ENCODE measurements at places on chromosomes 6 and 20. TPM values are rescaled to one million over a fixed set of nuclear protein-coding genes. Genes with fewer than 3 reads are reported as not detected.

LAMA4 gene
- total RNA-seq: 29.9 TPM

POPDC3 gene
- not detected for total RNA-seq

AFG1L gene
- total RNA-seq: 7.6 TPM

EHMT2 gene
- total RNA-seq: 33.1 TPM

ENPP5 gene
- total RNA-seq: 67.3 TPM

HLA-DPB1 gene
- 42.1 TPM for total RNA-seq

CD109 gene
- total RNA-seq: 2.2 TPM

ADGB gene
- 0.40 TPM for total RNA-seq

DNA sequence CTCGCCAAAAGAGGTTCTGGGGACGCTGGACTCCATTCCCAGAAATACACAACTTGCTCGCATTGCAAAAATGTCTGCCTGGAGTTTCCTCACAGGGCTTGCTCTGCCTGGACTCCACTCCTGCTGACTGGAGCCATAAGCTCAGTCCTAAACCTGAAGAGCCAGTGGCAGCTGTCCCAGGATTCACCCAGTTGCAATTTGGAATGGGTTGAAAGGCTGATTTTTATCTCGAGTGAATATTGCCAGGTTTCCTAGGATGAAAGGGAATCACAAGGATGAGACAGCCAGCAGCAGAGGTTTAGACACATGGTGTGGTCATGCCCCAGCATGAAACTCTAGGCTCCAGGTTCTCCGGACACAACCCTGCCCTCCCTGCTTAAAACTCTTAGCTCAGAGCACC, 223.3 kb downstream of the BMP7 start:
- no peak for DNase-seq
- H3K27me3 ChIP-seq: no peaks in the 10 kb centered on the region
- no peak overlapping the region for H3K4me3 ChIP-seq
- peaks cover 7% of the 10 kb centered on the region for H3K4me1 ChIP-seq
- H3K36me3 ChIP-seq: no peaks in the 10 kb centered on the region
- H3K27ac ChIP-seq: no peak overlapping the region

GRCh38 chr20:61668065-61668650, 397.5 kb downstream of the TAF4 start:
- H3K4me3 ChIP-seq: no peak overlapping the region
- no peaks in the 10 kb centered on the region for H3K4me1 ChIP-seq
- H3K27me3 ChIP-seq: no peaks in the 10 kb centered on the region
- DNase-seq: no peak

DNA sequence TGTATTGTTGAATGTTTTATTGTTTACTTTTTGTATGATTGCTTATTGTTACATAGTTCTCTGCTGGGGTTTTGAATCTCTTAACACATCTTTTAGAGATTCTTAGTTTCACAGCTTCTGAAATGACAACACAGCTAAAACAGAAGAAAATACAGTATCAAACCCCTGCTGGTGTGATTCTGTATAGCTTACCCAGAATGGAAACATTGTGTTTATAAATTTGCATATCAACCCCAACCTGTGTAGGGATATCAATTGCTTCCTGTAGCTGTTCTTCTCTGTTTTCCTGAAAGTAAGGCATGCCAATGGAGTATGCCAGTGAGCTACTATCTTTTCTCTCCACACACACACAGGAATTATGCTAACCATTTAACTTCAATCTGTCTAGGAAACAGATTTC, 64.3 kb upstream of the ID4 start:
- no peak overlapping the region for H3K27ac ChIP-seq
- no peaks in the 10 kb centered on the region for H3K36me3 ChIP-seq
- H3K4me1 ChIP-seq: no peaks in the 10 kb centered on the region
- H3K27me3 ChIP-seq: no peaks in the 10 kb centered on the region
- H3K4me3 ChIP-seq: no peak overlapping the region

GRCh38 chr6:167491438-167492099, 166.7 kb downstream of the TTLL2 start:
- H3K27me3 ChIP-seq: no peaks in the 10 kb centered on the region
- H3K4me3 ChIP-seq: no peak overlapping the region
- H3K4me1 ChIP-seq: no peaks in the 10 kb centered on the region
- no peak for DNase-seq
- no peaks in the 10 kb centered on the region for H3K36me3 ChIP-seq

GRCh38 chr20:51108638-51109363, 85.9 kb upstream of the KCNG1 start:
- H3K4me1 ChIP-seq: no peaks in the 10 kb centered on the region
- H3K4me3 ChIP-seq: no peak overlapping the region
- H3K36me3 ChIP-seq: no peaks in the 10 kb centered on the region
- H3K27me3 ChIP-seq: no peaks in the 10 kb centered on the region
- DNase-seq: no peak

GRCh38 chr6:22098601-22099031, 198.2 kb downstream of the PRL start:
- no peak for DNase-seq
- H3K27ac ChIP-seq: no peak overlapping the region
- H3K27me3 ChIP-seq: no peaks in the 10 kb centered on the region
- H3K36me3 ChIP-seq: no peaks in the 10 kb centered on the region
- H3K4me3 ChIP-seq: no peak overlapping the region

GRCh38 chr6:96898241-96898851, 655 bp upstream of the NDUFAF4 start:
- DNase-seq: no peak
- H3K4me3 ChIP-seq: peak overlapping the region; percentile 65
- H3K36me3 ChIP-seq: no peaks in the 10 kb centered on the region
- H3K27me3 ChIP-seq: no peaks in the 10 kb centered on the region

- no peak overlapping the region for H3K4me3 ChIP-seq
- peaks cover 3% of the 10 kb centered on the region for H3K4me1 ChIP-seq
- peak; percentile 52 for DNase-seq
- H3K36me3 ChIP-seq: no peaks in the 10 kb centered on the region
- peak overlapping the region; percentile 59 for H3K27ac ChIP-seq
- no peaks in the 10 kb centered on the region for H3K27me3 ChIP-seq
These were observed 867 bp downstream of the EBF4 start for GRCh38 chr20:2693286-2694007.

GRCh38 chr20:1807394-1807793, 87.8 kb upstream of the SIRPA start:
- H3K4me1 ChIP-seq: peaks cover 5% of the 10 kb centered on the region
- H3K27me3 ChIP-seq: no peaks in the 10 kb centered on the region
- DNase-seq: no peak
- H3K36me3 ChIP-seq: no peaks in the 10 kb centered on the region

DNA sequence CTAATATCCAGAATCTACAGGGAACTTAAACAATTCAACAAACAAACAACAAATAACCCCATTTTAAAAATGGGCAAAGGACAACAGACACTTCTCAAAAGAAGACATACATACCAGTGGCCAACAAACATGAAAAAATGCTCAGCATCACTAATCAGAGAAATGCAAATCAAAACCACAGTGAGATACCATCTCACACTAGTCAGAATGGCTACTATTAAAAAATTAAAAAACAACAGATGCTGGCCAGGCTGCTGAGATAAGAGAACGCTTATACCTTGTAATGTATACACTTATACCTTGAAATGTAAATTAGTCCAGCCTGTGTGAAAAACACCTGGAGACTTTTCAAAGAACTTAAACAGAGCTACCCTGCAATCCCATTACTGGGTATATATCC, 166.8 kb downstream of the IBTK start:
- no peak overlapping the region for H3K27ac ChIP-seq
- no peaks in the 10 kb centered on the region for H3K4me1 ChIP-seq
- no peaks in the 10 kb centered on the region for H3K27me3 ChIP-seq
- no peaks in the 10 kb centered on the region for H3K36me3 ChIP-seq
- H3K4me3 ChIP-seq: no peak overlapping the region
- no peak for DNase-seq

- no peaks in the 10 kb centered on the region for H3K36me3 ChIP-seq
- H3K4me3 ChIP-seq: no peak overlapping the region
- H3K27ac ChIP-seq: no peak overlapping the region
- peak; percentile 56 for DNase-seq
These were observed 47.9 kb upstream of the CCDC167 start for GRCh38 chr6:37547564-37548061.

GRCh38 chr6:128567029-128567428, 46.6 kb upstream of the PTPRK start:
- no peaks in the 10 kb centered on the region for H3K4me1 ChIP-seq
- no peaks in the 10 kb centered on the region for H3K27me3 ChIP-seq
- DNase-seq: no peak
- no peak overlapping the region for H3K27ac ChIP-seq

GRCh38 chr20:21322083-21322710, 19.1 kb downstream of the XRN2 start:
- peaks cover 12% of the 10 kb centered on the region for H3K4me1 ChIP-seq
- H3K36me3 ChIP-seq: no peaks in the 10 kb centered on the region
- no peak overlapping the region for H3K27ac ChIP-seq
- no peak for DNase-seq

- no peak overlapping the region for H3K4me3 ChIP-seq
- H3K36me3 ChIP-seq: no peaks in the 10 kb centered on the region
- H3K4me1 ChIP-seq: no peaks in the 10 kb centered on the region
- DNase-seq: no peak
- no peak overlapping the region for H3K27ac ChIP-seq
- H3K27me3 ChIP-seq: no peaks in the 10 kb centered on the region
These were observed 142.9 kb downstream of the LRFN2 start for GRCh38 chr6:40444312-40444711.

- H3K27me3 ChIP-seq: no peaks in the 10 kb centered on the region
- H3K4me1 ChIP-seq: no peaks in the 10 kb centered on the region
- DNase-seq: no peak
- no peak overlapping the region for H3K27ac ChIP-seq
These were observed 19.8 kb upstream of the KCNG1 start for GRCh38 chr20:51042657-51043247.

DNA sequence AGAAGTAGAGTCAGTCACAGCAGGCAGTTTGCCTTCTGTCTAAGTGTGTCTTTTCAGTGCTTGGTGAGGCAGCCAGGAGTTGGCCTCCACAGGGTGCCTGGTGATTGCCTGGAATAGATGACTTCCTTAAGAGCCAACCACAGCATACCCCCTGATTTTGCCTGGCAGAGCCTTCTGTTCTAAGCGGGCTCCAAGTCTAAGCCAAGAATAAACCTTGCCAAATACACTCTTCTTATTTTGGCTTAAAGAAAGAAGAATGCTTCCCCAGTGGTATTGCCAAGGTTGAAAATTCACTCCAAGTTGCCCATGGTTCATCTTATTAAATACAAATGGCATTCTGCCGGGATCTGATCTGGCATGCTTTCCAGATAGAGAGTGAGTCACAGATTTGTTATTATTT, 1424.8 kb upstream of the EYS start:
- H3K36me3 ChIP-seq: no peaks in the 10 kb centered on the region
- DNase-seq: no peak
- no peaks in the 10 kb centered on the region for H3K4me1 ChIP-seq
- no peak overlapping the region for H3K27ac ChIP-seq
- no peaks in the 10 kb centered on the region for H3K27me3 ChIP-seq
- H3K4me3 ChIP-seq: no peak overlapping the region

DNA sequence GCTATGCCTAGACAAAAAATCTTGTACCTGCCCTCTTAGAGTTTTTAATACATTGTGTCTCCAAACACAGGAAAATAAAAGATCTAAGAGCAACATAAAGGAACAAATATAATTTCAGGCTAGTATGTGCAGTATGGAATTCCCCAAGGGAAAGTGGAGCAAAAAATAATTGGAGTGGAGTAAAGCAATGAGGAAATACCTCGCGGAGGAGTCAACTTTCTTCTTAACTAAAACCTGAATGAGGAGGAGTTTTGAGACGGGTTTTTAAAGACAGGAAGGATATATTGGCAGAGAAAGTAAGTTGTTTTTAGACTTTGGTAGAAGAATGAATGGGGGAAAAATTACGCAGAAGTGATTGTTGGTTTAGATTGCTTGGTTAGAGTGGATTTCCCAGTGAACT, 14.0 kb downstream of the HIVEP1 start:
- peaks cover 9% of the 10 kb centered on the region for H3K4me1 ChIP-seq
- H3K36me3 ChIP-seq: no peaks in the 10 kb centered on the region
- DNase-seq: no peak
- no peak overlapping the region for H3K4me3 ChIP-seq
- no peak overlapping the region for H3K27ac ChIP-seq
- H3K27me3 ChIP-seq: no peaks in the 10 kb centered on the region

DNA sequence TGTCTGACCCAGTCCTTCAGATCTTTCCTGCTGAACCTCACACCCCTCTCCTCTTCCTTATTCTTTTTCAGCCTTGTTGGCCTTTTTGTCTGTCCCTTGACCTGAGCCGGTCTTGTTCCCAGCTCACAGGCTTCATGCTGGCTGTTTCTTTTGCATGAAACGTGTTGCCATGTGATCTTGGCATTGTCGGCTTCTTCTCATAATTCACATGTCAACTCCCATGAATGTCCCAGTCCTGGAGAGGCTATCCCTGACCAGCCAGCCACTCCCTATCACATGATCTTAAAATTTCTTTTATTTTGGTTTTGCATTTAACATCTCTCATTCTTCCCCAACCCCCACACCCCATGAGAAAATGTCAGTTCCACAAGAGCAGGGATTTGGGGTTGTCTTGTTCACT, 131.2 kb upstream of the TSHZ2 start:
- no peaks in the 10 kb centered on the region for H3K4me1 ChIP-seq
- H3K36me3 ChIP-seq: no peaks in the 10 kb centered on the region
- no peak overlapping the region for H3K4me3 ChIP-seq
- DNase-seq: no peak

GRCh38 chr6:19320111-19320581, 517.0 kb upstream of the ID4 start:
- no peak overlapping the region for H3K4me3 ChIP-seq
- peak; percentile 58 for DNase-seq
- H3K27ac ChIP-seq: peak overlapping the region; percentile 33
- no peaks in the 10 kb centered on the region for H3K36me3 ChIP-seq

DNA sequence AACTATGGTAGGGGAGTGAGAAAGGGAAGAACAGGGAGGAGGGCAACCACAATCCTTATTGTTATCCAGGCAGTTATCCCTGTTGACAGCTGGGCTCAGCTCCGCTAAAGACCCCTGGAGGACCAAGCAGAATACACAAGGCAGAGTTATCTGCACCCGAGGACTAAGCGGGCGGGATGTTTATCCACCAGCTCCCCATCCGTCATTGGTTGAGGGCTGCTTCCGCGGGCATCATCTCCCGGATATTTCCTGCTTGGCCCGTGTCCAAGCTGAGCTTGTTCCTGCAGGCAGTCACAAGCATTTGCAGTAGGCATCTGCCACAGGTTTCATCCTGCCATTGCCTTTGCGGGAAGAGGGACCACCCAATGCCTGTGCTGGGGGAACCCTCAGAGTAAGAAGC, 102.1 kb downstream of the DLGAP4 start:
- H3K27me3 ChIP-seq: no peaks in the 10 kb centered on the region
- no peak overlapping the region for H3K27ac ChIP-seq
- no peaks in the 10 kb centered on the region for H3K4me1 ChIP-seq
- peak; percentile 10 for DNase-seq

- H3K4me3 ChIP-seq: no peak overlapping the region
- peaks cover 5% of the 10 kb centered on the region for H3K27me3 ChIP-seq
- H3K36me3 ChIP-seq: no peaks in the 10 kb centered on the region
- DNase-seq: no peak
- H3K27ac ChIP-seq: no peak overlapping the region
These were observed 4.2 kb upstream of the TTBK1 start for GRCh38 chr6:43239054-43239453.

All from thyroid gland (tissue), 4 donors.